ENCODE measurements at places on chromosomes 5 and 9.

- H3K27ac ChIP-seq, result no peak overlapping the region
- H3K27me3 ChIP-seq, result peaks cover 84% of the 10 kb centered on the region
- no peaks in the 10 kb centered on the region for H3K4me1 ChIP-seq
- H3K4me3 ChIP-seq, result no peak overlapping the region
- no peaks in the 10 kb centered on the region for H3K36me3 ChIP-seq
Measured at GRCh38 chr9:135147938-135148337, 60.5 kb downstream of the OLFM1 start.

DNA sequence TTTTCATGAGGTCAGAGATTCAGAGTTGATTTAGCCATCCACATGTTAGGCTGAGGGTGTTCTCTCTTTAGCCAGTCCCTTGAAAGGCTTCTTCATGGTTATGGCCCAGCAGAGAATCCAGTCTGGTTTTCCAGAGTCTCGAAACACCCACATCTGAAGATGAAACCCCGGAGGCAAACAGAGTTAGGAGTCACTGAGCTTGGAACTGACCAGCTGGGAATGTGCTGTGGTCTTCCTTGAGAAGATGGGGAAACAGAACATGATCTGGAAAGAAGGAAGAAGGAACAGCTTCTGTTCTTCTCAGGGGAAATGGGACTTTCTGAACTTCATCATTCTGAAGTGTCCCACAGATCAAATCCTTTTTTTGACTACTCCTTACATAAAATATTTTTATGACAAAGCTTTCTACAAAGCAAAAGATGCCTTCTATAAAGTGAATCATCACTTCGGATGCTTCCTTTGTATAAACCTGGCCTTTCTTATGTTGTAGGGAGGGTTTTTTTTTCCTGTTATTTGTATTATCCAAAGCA is 45.4 kb downstream of the ZNF618 start:
- peaks cover 6% of the 10 kb centered on the region for H3K4me1 ChIP-seq
- peaks cover 4% of the 10 kb centered on the region for H3K27me3 ChIP-seq
- no peaks in the 10 kb centered on the region for H3K36me3 ChIP-seq

DNA sequence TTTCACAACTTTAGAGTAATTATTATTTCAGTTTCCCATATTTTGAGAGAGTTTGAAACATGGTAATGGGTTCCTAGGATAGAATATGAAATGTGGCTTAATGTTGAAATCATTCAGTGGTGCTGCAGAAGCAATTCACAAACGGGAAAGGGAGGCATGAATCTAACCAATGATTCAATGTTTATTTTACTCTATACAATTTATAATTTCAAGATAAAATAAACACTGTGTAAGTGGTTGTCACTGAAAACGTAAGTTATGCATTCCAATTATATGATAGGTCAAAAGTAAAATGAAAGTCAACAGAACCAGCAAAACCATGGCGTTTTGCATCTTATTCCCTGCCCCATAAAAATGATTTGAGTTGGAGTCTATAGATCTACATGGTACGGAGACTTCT is 1207.1 kb upstream of the CDH18 start:
- no peak for DNase-seq
- H3K36me3 ChIP-seq, result no peaks in the 10 kb centered on the region
- no peak overlapping the region for H3K27ac ChIP-seq
- no peaks in the 10 kb centered on the region for H3K27me3 ChIP-seq

GRCh38 chr9:81539317-81539716 is 150.0 kb downstream of the TLE1 start:
- H3K4me3 ChIP-seq, result no peak overlapping the region
- H3K27me3 ChIP-seq, result no peaks in the 10 kb centered on the region
- H3K36me3 ChIP-seq, result no peaks in the 10 kb centered on the region
- H3K27ac ChIP-seq, result no peak overlapping the region
- no peak for DNase-seq

DNA sequence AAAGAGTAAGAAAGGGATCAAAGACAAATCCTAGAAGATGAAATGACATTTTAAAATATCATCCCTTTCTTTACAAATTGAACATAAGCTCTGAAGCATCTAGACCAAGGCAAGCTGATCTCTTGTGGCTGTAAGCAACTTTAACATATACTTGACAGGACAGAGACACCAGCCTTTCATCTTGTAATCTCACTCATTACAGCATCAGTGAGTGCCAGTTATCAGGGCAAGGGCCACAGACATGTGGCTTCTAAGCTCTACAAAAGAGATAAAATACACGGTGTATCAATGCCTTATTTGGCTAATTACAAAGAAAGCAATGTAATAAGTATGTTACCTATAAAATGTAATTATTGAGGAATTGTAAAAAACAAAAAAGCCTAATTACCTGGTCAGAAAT is 95.0 kb downstream of the DROSHA start:
- DNase-seq, result no peak
- no peak overlapping the region for H3K27ac ChIP-seq
- H3K36me3 ChIP-seq, result peaks cover 57% of the 10 kb centered on the region

DNA sequence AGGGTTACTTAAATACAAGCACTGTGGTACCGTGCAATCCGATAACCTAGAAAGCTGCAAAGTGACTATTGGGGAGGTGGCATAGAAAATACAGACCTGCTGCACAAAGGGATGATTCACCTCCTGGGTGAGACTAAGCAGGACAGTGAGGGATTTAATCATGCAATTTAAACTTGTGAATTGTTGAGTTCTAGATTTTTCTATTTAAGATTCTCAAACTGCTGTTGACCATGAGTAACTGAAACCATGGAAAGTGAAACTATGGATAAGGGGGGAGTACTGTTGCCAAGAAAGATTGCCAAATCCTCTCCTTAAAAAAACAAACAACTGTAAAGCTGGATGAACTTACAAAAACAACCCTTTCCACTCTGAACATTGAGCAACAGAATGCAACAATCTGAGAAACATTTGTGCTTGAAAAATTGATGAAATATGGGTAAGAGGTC is 61.5 kb upstream of the NUDT12 start:
- no peak overlapping the region for H3K27ac ChIP-seq
- no peaks in the 10 kb centered on the region for H3K27me3 ChIP-seq
- no peaks in the 10 kb centered on the region for H3K4me1 ChIP-seq
- H3K36me3 ChIP-seq, result no peaks in the 10 kb centered on the region

DNA sequence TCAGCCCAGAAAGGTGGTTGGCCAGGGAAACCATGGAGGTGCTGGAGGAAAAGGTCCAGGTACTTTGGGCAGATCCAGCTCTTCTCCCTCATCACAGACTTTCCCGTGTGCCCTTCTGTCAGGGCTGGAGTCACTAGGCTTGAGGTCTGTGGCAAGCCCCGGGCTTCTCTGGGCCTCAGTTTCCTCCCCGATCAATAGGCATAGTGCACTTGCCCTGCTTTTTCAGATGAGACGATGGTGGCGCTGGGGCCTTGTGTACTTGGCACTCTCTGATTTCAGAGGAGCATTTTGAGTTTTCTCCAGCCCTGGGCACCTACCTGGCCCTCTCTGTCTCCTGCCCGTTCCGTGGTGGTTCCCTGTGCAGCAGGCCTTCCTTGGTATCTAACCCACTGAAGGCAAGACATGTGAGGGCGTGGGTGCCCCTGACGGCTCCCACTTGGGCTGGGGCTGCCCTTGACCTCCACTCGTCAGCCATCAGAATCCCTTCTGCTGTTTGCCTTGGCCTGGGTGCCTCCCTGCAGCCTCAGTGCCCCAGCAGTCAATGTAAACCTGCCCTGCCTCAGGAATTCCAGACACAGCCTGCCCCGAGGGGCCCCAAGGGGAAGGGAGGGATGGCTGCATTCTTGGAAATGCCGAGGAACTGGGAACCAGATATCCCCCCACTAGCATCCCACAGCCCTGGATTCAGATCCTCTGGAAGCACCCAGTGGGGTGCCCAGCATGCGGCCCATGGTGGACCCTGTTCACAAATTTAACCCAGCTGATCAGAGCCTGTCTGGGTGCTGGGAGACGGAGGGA is 66.3 kb upstream of the COL5A1 start:
- no peak overlapping the region for H3K27ac ChIP-seq
- no peaks in the 10 kb centered on the region for H3K36me3 ChIP-seq

GRCh38 chr9:18074041-18074440 is 399.9 kb upstream of the ADAMTSL1 start:
- peaks cover 7% of the 10 kb centered on the region for H3K4me1 ChIP-seq
- no peak overlapping the region for H3K27ac ChIP-seq
- no peaks in the 10 kb centered on the region for H3K36me3 ChIP-seq
- peaks cover 4% of the 10 kb centered on the region for H3K27me3 ChIP-seq
- DNase-seq, result no peak

Measured in left ventricle myocardium inferior (tissue), 1 donor.